ENCODE measurements at places on chromosomes 7 and 10. TPM values are rescaled to one million over a fixed set of nuclear protein-coding genes. Genes with fewer than 3 reads are reported as not detected.

The TLL2 gene
- 0.24 TPM for total RNA-seq

The PARD3 gene
- total RNA-seq: 31.6 TPM

The PALD1 gene
- total RNA-seq: 4.9 TPM

The AKR1C8 gene
- not detected for total RNA-seq

The TMEM26 gene
- 0.11 TPM for total RNA-seq

The CUTC gene
- 37.5 TPM for total RNA-seq

The HSPB1 gene
- 1,006 TPM for total RNA-seq

The PGAM1 gene
- 326 TPM for total RNA-seq

The SSBP1 gene
- 102 TPM for total RNA-seq

The SLC13A4 gene
- total RNA-seq: 0.12 TPM

The GHRHR gene
- total RNA-seq: not detected

The CPA5 gene
- not detected for total RNA-seq

The THSD7A gene
- 2.9 TPM for total RNA-seq

The TRIP6 gene
- total RNA-seq: 64.4 TPM

The LIPM gene
- 0.67 TPM for total RNA-seq

The CTAGE8 gene
- total RNA-seq: 1.2 TPM

The MET gene
- total RNA-seq: 16.1 TPM

The ZNF138 gene
- 3.1 TPM for total RNA-seq

The RBP3 gene
- total RNA-seq: not detected

The GARS1 gene
- 35.5 TPM for total RNA-seq

The ASZ1 gene
- total RNA-seq: not detected

The SLC26A5 gene
- total RNA-seq: not detected

The CNPY1 gene
- not detected for total RNA-seq

The TMEM229A gene
- 0.59 TPM for total RNA-seq

The MACROH2A2 gene
- 19.6 TPM for total RNA-seq

The PTF1A gene
- total RNA-seq: not detected

All from right atrium auricular region (tissue), 2 donors.